Stimulated activated CD4-positive, alpha-beta T cell treated with anti-CD3 and anti-CD28 coated beads, Interleukin-4, amount 100 ng/mL, for 4 hours (primary cell): ENCODE measurements at places on chromosomes 1 and 21.

- no peak for DNase-seq
These were observed 5.3 kb upstream of the MROH9 start for GRCh38 chr1:170929835-170930554.

DNA sequence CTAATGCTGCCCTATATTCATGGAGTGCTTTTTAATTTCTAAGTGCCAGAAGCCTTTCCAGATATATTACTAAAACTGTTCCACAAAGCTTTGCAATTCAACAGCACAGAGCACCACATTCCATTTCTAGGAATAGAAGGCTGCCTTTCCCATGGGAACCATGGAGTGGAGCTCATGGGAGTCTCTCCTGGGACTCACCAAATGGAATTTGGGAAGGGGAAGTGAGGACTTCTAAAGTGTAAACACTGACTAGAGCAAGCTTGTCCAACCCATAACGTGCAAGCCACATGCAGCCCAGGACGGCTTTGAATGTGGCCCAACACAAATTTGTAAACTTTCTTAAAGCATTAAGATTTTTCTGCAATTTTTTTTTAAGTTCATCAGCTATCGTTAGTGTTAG lies 190.4 kb upstream of the TNR start:
- no peak for DNase-seq

- peak; percentile 5 for DNase-seq
These were observed 120.0 kb upstream of the RRP15 start for GRCh38 chr1:218164930-218165700.

DNA sequence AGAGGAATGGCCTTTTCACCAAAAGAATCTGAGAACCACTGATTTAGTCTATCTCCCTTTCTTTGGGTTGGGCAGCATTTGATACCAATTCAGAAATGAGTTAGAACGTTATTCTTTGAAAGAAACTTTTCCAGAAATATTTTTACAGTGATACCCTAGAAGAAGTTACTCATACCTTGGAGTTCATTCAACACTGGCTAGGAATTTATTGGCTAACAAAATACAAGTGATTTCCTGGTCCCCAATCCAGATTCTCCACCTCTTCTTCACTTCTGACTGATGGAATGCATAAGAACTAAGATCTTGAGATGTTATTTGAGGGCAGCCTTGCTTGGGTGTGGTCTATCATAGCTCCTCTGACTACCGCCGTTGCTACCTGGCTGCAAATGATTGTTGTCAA lies 9.4 kb downstream of the C1orf162 start:
- no peak for DNase-seq

GRCh38 chr21:39685991-39686390 lies 59.0 kb upstream of the IGSF5 start:
- no peak for DNase-seq

GRCh38 chr1:116765962-116766361 lies 11.7 kb downstream of the CD2 start:
- DNase-seq: no peak

DNA sequence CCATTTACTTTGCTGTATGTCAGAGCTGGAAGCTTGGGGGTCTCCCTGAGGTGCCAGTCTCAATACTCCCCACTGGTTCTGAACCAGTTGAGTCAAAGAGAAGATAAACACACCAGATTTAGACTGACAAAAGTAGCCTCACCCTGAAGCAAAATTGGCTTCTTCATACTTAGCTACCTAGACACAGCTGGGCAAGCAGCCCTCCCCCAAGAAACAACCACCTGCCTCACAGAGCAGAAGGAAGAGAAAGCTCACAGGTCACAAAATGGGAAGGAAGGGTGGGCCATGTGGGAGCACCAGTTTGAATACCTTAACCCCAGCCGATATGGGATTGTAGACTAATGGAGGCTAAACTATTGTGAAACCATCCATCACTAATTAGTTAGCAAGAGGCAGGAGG lies 24.6 kb upstream of the MYSM1 start:
- no peak for DNase-seq

GRCh38 chr21:33018707-33019465 lies 6.8 kb upstream of the OLIG2 start:
- DNase-seq: no peak

DNA sequence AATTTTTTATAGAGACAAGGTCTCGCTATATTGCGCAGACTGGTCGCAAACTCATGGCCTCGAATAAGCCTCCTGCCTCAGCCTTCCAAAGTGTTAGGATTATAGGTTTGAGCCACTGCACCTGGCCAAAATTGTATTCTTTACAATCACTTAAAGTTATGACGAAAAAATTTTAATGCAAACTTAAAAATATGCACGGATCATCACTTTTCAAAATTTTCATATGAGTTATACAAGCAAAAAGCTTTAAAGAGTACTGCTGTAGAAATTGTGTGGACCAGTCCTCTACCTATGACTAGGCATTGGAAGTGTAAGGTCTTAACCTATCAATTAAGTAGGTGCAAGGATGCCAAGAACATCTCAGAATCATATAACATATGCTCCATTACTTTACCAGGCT lies 34.9 kb downstream of the COP1 start:
- DNase-seq: no peak

GRCh38 chr1:245763873-245764331 lies 609.1 kb downstream of the KIF26B start:
- DNase-seq: no peak

DNA sequence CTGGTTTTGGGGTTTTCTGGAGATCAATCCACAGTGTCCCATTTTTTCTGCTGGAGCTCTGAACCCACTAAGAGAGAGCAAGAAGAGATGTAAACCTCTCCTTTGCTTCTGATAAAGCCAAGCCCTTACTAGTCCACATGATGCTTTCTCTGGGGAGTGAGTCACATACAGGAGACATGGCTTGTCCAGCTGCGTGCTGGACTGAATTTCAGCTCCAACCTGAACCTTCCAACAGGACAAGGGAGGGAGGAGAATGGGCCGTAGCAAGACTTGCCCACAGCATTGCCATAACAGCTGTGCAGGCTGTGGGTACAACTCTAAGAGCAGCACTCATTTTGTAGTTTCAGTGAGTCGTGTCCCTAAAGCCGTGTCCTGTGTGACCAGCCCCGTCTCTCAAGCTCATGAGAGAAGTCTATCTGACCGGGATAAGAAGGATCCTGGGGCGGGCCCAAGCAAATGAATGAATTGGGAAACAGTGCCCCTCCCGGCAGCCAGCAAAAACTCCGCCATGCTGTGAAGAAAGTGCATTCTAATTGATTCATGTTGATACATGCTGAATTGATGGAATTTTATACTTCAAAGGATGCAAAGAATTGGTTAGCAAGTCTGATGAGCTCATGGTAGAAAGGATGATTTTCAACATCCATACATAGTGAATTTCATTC lies 195.2 kb downstream of the GABPA start:
- no peak for DNase-seq
